ENCODE measurements at places on chromosomes 3 and 15. TPM values are rescaled to one million over a fixed set of nuclear protein-coding genes. Genes with fewer than 3 reads are reported as not detected.

Gene PSTPIP1
- total RNA-seq: 241 TPM

Gene MYO5C
- 1.9 TPM for total RNA-seq

Gene KLHL6
- 34.1 TPM for total RNA-seq

Gene ZNF80
- 5.3 TPM for total RNA-seq

Gene ROBO2
- not detected for total RNA-seq

Gene COL6A5
- total RNA-seq: not detected

Gene ILDR1
- not detected for total RNA-seq

Gene AHSG
- total RNA-seq: not detected

Gene HCLS1
- 316 TPM for total RNA-seq

Gene ZNF860
- not detected for total RNA-seq

Gene COX17
- 59.9 TPM for total RNA-seq

Gene CCR1
- 63.9 TPM for total RNA-seq

Gene MYZAP
- total RNA-seq: not detected

Gene TATDN2
- 55.4 TPM for total RNA-seq

Gene ZDHHC23
- 3.7 TPM for total RNA-seq

Gene NTRK3
- total RNA-seq: not detected

Gene CELSR3
- 16.2 TPM for total RNA-seq

Gene RARB
- not detected for total RNA-seq

Gene SELENOK
- 43.9 TPM for total RNA-seq

Gene ZMYND10
- total RNA-seq: 2.7 TPM

Gene THPO
- total RNA-seq: not detected

Gene SH3GL3
- total RNA-seq: not detected

Gene GPR62
- total RNA-seq: not detected

Gene PLA2G4B
- 21.5 TPM for total RNA-seq

Gene TUBGCP5
- 20.8 TPM for total RNA-seq

Gene ERC2
- not detected for total RNA-seq

Gene SERPINI1
- total RNA-seq: 1.9 TPM

Gene ADIPOQ
- not detected for total RNA-seq

Gene PTH1R
- total RNA-seq: not detected

Gene FOXL2
- total RNA-seq: not detected

Gene BCL2A1
- total RNA-seq: 33.6 TPM

Gene ARRDC4
- total RNA-seq: 1.2 TPM

Gene CFAP20DC
- total RNA-seq: 1.4 TPM

Gene GPR149
- total RNA-seq: not detected

Gene CLDN16
- not detected for total RNA-seq

Gene SLC30A4
- total RNA-seq: 3.5 TPM

Gene TRH
- total RNA-seq: not detected

Gene MKRN3
- 3.0 TPM for total RNA-seq

Gene CNTN6
- total RNA-seq: not detected

Gene DAZL
- total RNA-seq: not detected

Gene GABRA5
- total RNA-seq: not detected

Gene PIGX
- total RNA-seq: 32.6 TPM

Gene SLC28A1
- total RNA-seq: not detected

Gene SLC28A2
- total RNA-seq: not detected

Gene NCKIPSD
- 46.9 TPM for total RNA-seq

Gene AQR
- total RNA-seq: 36.2 TPM

Gene GTPBP8
- 26.5 TPM for total RNA-seq

Gene SPTBN5
- total RNA-seq: 1.6 TPM

Gene SEMA5B
- 0.28 TPM for total RNA-seq

Gene ITIH4
- 29.2 TPM for total RNA-seq
